Smooth muscle cell of trachea (primary cell): ENCODE measurements at places on chromosomes 4 and X. TPM values are rescaled to one million over a fixed set of nuclear protein-coding genes. Genes with fewer than 3 reads are reported as not detected.

The KLF8 gene
- total RNA-seq: 2.8 and 3.6 TPM in 2 replicates

The MAGEA4 gene
- total RNA-seq: not detected in 2 replicates

The MAP3K15 gene
- under 0.01 TPM in 1 of 2 replicates, not detected in the other for total RNA-seq

The FTSJ1 gene
- total RNA-seq: 40.5 and 52.1 TPM in 2 replicates

The PRRG3 gene
- total RNA-seq: 0.87 and 4.6 TPM in 2 replicates

The GPR34 gene
- total RNA-seq: not detected in 2 replicates

The LIMCH1 gene
- 0.83 and 0.87 TPM in 2 replicates for total RNA-seq

The MAGEE2 gene
- total RNA-seq: under 0.01 TPM in 1 of 2 replicates, not detected in the other

The GPR101 gene
- not detected in 2 replicates for total RNA-seq

The C4orf50 gene
- total RNA-seq: under 0.01 TPM in 1 of 2 replicates, not detected in the other

The NOX1 gene
- under 0.01 TPM in 1 of 2 replicates, not detected in the other for total RNA-seq

The HCFC1 gene
- 18.9 and 21.1 TPM in 2 replicates for total RNA-seq

The PRKG2 gene
- 23.3 and 41.9 TPM in 2 replicates for total RNA-seq

The CLDN22 gene
- not detected in 2 replicates for total RNA-seq

The HMX1 gene
- total RNA-seq: not detected in 2 replicates

The HTRA3 gene
- total RNA-seq: 7.7 and 22.8 TPM in 2 replicates

The VMA21 gene
- total RNA-seq: 44.7 and 50.9 TPM in 2 replicates

The F11 gene
- total RNA-seq: not detected in 2 replicates

The BBS12 gene
- total RNA-seq: 5.5 and 6.1 TPM in 2 replicates

The IL1RAPL1 gene
- 1.2 and 1.9 TPM in 2 replicates for total RNA-seq

The GPRASP3 gene
- 7.4 and 8.7 TPM in 2 replicates for total RNA-seq

The CCDC110 gene
- 2.5 and 3.0 TPM in 2 replicates for total RNA-seq
